ENCODE measurements at places on chromosomes 5 and 9. TPM values are rescaled to one million over a fixed set of nuclear protein-coding genes. Genes with fewer than 3 reads are reported as not detected.

KCNV2 gene
- 1.8 TPM for total RNA-seq

DNA sequence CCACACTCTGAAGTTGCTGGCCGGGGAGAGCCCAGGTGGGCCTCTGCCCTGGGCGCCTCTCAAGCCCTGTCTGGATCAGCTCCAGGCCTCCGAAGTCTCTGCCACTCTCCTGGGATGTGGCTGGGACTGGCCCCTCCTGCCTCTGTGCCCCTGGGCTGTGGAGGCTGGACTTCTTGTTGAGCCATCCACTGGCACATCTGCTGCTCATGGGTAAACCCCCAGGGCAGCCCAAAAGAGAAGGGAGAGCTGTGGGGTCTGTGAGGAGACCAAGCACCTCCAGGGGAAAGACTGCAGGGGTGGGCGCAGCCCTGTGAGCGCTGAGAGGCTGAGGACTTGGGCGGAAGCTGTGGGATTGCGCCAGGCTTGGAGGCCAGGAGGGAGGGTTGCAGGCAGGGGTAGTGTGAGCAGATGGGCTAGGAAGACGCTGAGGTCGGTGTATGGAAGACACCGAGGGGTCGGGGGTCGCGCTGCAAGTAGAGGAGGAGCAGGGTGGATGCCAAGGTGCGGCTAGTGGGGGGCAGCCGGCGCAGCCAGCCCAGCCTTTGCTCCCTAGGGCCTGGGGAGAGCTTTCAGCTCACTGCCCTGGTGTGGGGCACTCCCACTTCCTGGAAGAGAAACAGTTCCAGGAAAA, 118.1 kb downstream of the WNK2 start:
- no peak for DNase-seq

DNA sequence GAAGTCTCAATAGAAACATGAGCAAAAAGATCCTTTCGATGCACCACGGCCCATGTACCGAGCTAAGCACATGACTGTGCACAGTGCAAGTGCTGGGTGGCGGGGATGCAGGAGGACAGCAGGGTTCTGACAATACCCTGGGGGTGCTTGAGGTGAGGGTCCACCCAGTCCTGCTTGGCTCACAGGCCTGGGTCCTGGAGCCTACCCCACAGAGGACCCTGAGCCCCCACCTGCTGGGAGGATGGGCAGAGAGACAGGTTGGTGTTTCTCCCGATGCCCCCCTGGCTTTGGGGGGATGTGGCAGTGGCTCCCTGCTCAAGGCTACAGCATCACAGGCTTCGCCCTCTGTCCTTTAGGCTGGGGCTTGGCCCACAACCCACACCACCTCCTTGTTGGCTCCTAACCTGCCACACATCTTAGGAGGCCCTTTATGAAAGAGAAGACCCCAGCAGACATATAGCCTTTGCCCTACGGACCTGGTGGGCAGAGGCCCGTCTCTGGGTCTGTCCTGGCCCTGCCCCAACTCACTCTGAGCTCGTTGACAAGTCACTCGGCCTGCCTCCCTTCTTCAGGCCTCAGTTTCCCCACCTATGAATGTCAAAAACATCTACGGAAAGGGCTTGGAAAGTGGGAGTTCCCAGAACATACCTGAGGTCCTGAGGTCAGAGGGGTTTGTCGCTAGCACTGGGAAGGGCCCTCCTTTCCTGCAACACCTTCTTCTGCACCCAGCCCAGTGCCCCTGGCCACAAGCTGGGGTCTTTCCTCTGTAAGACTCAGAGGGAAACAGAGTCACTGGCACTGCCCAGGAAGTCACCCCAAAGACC, 50.3 kb downstream of the BARX1 start:
- DNase-seq: no peak

TRPM6 gene
- not detected for total RNA-seq

DNA sequence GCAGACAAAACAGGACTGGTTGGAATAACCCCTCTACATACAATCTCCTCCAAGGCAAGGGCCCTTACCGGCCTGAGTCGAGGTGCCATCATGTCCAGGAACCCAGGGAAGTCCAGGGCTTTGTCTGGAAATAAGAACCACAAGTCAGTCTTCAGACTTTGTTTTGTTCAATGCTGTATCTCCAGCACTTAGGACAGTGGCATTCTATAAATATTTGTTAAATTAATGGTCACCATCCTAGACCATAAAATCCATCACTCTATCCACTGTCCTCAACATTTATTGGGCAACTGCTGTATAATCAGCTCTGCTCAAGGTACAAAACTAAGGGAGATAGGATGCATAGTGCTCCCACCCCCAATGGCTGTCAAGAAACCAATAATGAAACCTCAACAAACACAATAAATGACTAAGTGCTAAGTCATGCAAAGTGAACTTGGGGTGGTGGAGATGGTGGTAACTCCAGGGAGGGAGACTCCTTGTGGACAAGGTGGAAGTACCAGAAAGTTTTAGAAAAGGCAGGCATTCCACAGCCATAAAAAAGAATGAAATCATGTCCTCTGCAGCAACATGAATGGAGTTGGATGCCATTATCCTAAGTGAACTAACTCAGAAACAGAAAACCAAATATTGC, 5.0 kb downstream of the RELL2 start:
- no peak for DNase-seq

DNA sequence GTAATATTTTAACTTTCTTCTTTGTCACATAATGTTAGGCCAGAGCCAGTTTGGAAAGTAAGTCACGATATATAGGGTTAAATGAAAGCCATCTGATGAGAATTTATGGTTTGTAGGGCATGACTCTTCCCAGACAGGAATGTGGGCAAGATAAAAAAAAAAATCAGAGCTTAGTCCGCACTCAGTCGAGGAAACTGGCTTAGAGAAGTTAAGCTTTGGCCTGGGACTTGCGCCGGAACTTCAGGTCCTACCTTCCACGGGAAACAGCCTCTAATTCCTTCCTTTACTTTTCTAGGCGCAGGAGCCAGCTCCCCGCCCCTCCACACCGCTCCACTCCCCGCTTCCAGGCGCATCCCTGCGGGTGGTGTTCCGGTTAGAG, 475 bp downstream of the DDX31 start:
- no peak for DNase-seq

SLC25A48 gene
- total RNA-seq: not detected

LOX gene
- total RNA-seq: not detected

Measured in Karpas-422 (cell line).